A172 (cell line): ENCODE measurements at places on chromosomes 5 and 9.

DNA sequence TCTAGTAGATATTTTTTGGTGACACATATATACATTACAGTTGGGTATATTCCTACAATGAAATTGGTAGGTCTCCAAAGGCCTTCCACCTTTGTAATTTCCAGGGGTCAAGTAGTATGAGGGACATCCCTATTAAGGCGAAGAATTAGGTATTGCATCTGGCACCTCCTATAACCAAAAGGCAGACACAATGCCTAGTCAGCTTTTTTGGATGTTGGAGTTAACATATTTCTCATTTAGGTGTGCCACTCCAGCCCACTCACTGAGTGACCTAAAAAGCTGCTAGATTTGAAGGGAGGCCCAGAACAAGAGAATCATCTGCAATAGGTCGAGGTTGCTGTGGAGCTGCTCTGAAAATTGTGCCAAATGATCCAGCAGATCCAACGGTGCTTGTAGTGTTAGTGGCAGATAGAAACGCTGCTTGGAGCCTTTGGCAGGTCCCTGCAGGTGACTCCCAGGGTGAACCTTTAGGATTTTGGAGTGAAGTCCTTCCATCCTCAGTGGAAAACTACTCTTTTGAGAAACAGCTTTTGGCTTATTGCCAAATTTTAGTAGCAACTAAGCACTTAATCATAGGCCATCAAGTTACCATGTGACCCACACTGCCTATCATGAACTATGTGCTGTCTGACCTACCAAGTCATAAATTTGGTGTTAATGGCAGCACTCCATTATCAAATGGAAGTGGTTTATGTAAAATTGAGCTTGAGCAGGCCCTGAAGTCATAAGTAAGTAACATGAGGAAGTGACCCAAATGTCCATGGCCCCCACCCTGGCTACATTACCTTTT lies 15.7 kb upstream of the FNIP1 start:
- peak; percentile 13 for DNase-seq

DNA sequence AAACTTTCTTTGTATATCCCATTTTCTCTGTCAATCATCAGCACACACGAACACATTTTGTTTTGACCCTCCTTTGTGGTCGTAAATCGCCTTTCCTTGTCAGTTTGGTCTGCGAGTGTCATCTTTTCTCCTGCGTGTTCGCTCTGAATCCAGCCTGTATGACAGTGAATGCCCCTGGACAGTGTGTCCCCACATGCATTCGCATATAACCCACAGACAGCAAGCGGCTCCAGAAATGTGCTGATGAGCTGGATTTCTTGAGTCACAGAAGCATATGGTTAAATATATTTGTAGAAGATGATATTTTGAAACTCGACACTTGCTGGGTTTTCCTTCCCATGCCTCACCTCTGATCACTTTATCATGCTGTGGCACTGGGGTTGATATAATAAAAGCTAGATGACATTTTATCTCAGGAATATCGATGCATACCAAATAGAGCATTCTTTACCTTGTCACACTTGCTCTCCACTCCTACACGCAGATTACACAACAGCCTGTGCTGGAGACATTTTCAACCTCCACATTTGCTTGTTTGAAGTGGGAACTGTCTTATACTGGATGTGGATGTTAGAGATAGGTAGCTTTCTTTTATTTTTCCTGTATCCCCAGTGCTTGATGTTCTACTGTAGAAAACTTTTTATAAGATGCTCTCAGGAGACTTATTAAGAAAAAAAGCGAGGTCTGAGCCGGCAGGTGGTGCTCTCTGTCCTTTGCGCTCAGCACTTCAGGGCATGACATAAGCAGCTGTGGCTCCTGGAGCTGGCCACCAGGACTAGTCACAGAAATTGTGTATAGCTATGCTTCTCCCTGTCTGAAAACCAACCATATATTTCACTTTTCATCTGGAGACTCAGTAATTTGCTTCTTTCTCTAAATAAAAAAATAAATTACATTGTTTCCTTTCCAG lies 215.1 kb downstream of the SH3GL2 start:
- DNase-seq, result peak; percentile 52

DNA sequence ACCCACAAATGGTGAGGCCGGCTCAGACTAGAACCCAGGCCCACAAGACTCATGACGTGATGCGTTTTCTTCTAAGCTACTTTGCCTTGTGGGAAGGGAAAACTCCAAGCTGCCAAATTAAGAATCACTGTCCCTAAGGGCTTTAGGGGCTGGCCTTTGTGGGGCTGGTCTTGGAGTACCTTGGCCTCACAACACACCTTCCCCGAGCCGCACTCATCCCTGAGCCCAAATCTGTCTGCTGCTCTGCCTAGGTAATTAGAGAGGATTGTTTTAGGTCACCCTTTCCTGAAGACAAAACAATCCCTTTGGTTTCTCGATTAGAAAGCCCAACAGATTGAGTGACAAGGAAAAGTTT lies 137.3 kb downstream of the SEMA6A start:
- no peak for DNase-seq

DNA sequence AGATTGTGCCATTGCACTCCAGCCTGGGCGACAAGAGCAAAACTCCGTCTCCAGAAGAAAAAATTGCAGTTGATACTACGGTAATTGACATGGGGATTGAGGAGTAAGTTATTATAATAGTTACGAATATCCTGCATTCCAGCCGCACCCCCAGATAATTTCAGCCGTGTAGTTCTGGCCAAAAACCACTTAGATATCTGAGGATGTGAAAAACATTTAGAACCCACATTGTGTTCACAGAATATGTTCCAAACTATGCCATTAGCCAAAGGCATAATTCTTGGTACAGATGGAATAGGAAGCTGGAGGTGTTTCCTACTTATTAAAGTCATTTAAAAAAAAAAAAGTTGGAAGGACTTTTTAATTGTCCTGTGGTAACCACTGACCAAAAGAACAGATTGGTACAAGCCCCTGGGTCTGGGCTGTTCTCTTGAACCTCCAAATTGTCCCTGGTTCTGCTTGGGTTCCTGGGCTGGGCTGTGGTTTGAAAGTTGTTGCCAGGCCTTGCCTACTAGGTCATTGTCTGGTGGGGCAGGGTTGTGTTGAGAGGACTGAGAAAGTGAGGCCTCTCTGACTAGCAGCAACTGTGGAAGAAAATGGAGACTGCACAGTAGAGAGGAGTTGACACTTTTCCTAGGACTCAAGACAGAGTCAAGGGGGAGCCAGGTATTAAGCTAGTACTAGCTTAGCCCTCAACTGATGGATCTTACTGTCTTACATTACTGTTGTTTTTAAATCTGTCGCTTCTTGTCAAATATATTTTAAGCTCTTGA lies 198.8 kb downstream of the NR3C1 start:
- peak; percentile 13 for DNase-seq

DNA sequence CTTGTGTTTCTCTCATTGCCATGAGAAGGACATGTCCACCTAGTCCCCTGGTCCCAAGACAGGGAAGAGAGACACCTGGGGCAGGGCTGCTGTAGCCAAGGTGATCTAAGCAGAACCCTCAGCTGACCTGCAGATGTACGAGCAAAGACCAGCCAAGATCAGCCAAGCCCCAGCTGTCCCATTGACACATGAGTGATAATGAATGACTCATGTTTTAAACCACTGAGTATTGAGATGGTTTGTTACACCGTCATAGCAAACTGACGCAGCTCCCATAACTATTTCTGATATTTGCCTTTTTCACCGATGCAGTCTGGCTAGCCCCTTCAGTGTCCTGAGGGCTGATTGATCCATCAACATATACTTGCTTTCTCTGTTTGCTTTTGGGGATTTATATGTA lies 6.7 kb downstream of the OR1K1 start:
- no peak for DNase-seq

DNA sequence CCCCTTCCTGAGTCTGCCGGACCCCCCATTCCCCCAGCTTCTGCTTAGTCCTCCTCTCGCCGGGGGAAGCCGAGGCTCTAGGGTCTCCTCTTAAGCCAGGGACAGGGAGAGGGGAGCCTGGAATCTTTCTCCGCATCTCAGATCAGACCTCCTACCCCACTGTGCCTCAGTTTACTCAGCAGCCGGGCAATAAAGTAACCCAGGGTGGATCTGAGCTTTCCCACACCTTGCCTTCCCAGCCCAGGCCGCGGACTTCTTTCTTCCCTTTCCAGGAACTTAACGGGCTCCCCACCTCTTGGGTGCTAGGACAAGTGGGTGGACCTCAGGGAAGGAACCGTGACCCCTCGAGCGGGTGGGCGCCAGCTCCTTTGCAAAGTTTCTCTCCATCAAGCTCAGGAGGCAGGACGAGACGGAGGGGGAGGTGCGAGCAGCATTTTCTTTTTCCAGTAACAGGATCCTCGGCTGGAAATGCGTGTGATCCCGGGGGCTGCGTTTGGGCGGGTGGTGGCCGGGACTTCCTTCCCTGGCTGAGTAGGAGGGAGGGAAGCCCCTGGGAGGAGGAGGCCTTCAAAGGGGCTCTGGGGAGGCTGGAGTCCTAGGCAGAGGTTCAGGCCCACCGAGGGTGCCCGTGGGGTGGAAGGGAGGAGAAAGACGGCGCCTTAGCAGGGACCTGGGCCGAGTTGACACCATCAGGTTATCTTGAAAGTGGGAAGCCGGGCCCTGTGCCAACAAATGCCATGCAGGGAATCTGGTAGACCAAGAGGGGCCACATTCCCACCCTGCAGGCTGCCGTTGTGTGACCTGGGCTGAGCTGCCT lies 795 bp downstream of the DAB2IP start:
- no peak for DNase-seq

DNA sequence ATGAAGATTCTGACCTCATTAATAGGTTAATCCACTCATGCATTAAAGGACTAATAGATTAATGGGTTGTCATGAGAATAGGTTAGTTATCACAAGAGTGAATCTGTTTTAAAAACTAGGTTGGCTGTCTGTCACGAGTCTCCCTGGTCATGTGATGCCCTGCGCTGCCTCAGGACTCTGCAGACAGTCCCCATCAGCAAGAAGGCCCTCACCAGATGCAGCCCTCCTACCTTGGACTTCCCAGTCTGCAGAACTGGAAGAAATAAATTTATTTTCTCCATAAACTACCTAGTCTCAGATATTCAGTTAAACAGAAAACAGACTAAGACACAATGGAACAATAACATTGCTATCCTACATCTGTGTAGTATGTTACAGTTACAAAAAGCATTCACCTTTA lies 227.4 kb downstream of the ASTN2 start:
- DNase-seq, result no peak

DNA sequence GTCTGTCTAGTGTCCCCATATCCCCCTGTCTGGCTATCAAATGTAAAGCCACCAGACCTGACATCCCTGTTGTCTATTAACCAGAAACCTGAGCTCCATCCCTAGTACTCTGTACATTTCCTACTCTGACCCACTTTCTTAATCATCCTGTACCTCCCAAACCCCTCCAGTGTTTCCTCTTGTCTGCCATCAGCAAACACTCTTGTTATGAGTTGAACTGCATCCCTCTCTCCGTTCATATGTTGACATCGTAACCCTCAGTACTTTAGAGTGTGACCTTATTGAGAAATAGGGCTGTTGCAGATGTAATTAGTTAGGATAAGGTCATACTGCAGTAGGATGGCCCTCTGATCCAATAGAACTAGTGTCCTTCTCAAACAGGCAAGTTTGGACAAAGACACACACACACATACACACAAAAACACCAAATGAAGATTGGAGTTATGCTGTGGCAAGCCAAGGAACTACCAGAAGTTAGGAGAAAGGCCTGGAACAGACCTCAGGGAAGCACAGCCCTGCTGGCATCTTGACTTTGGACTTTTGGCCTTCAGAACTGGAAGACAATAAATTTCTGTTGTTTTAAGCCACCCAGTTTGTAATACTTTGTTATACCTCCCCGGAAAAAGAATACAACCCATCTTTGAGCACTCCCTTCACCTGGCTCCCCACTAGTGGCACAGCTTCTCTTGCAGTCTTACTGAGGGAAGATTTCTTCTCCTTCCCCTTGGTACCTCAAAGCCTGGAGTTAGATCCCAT lies 180.0 kb upstream of the PTGER4 start:
- DNase-seq, result no peak

DNA sequence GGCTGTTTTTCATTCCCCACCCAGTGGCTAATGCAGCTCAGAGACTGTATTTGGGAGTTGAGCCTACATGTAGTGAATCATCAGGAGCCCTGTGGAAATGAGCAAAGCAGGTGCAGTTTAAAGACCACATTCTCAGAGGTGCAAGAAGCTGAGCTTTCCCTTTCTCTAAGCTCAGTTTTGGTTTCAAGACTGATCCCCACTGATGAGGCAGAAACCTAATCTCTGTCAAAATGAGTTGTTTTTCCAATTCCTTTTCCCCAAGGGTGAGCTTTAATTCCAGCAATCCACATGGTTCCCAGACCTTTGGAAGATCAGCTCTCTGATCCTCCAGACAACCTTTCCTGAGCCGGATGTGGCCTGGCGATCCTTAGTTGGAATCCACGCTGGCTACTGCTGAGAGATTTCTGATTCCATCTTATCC lies 420.5 kb downstream of the EBF1 start:
- no peak for DNase-seq

DNA sequence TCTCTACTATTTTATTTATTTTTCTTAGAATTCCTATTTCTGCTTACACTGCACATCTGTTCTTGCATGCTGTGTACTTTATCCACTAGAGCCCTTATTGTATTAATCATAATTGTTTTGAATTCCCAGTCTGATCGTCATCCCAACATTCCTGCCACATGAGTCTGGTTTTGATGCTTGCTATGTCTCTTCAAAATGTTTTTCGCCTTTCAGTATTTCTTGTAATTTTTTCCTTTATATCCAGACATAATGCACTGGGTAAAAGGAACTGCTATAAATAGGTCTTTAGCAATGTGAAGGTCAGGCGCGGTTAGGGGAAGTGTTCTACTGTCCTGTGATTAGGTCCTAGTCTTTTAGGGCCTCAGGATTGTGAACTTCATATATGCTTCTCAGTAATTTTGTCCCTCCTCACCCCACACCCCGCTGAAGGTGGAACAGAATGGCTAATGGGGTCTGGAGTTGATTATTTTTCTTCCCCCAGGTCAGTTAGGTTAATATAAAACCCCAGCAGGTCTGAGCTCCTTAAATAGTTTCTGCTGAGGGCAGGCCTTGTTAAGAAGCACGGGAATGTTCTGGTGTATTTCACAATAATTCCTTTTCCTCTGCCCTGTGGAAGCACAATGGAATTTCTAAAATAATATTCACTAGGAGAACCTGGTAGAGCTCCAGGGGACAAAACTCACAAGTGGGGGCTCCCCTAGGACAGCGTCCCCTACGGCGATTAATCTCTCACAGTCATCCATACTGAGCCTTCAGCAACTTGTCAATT lies 146.6 kb upstream of the TUT7 start:
- DNase-seq, result peak; percentile 89

DNA sequence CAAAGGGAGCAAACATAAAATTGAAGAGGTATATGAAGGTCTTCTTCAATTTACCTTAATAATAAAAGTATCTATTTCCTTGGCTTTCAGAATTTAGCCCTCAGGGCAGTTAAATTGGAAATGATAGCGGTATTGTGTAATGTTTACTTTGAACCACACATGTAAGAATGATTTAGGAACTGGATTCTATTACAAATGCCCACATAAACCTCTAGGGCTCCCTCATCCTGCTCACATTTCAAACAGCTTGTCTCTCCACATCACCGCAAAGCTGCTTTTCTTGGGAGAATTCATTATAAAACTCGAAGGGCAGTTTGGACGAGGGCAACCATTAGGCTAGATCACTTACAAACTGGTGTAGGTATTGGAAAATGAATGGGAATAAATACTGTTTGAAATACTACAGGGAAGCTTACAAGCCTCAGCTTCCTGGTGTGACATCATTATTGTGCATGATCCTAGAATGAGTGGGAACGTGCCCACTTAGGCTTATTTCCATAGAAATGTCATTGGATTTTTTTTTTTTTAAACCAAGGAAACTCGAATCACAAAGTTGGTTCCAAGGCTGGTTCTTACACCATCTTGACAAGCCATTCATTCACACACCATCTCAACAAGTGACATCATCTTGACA lies 47.3 kb downstream of the MTRR start:
- peak; percentile 19 for DNase-seq

- DNase-seq, result no peak
Observed at GRCh38 chr5:56055287-56055686, 60.5 kb upstream of the IL6ST start.
